ENCODE measurements at places on chromosomes 2 and 18.

DNA sequence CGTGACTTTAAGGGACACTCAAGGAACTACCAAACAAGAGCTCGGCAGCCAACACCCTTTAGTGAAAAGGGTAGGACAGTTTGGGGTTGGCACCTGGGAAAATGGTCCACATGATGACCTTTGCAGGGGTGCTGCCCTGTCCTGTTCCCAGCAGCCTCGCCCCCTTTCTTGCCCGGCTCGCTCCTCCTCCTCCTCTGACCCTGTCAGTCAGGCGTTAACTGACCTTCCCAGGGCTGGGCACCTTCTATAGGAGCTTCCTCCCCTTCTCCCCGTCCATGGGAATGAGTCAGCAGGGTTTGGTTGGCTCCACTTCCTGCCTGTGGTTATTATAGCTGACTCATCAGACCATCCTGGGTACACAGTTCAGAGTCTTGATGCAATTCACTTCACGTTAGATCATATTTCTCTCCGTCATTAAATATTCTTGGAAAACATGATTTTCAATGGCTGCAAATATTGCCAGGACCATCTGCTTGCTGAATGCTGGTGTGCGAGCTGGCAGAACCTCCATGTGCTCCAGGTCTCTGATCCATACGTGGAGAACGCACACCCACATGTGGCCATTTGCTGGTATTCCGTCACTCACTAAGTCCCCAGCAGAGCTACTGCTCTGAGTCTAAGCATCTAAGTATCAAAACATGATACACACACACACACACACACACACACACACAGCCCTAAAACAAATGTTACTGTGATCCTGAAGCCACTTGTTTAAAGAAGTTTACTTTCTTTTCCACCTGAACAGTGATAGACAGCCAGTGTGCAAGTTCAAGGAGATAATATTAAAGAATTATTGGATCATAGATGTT lies 185.0 kb downstream of the ANAPC1 start:
- DNase-seq, result peak; percentile 34

- no peak for DNase-seq
These were observed 41.6 kb downstream of the TDRD15 start for GRCh38 chr2:21165350-21165749.

DNA sequence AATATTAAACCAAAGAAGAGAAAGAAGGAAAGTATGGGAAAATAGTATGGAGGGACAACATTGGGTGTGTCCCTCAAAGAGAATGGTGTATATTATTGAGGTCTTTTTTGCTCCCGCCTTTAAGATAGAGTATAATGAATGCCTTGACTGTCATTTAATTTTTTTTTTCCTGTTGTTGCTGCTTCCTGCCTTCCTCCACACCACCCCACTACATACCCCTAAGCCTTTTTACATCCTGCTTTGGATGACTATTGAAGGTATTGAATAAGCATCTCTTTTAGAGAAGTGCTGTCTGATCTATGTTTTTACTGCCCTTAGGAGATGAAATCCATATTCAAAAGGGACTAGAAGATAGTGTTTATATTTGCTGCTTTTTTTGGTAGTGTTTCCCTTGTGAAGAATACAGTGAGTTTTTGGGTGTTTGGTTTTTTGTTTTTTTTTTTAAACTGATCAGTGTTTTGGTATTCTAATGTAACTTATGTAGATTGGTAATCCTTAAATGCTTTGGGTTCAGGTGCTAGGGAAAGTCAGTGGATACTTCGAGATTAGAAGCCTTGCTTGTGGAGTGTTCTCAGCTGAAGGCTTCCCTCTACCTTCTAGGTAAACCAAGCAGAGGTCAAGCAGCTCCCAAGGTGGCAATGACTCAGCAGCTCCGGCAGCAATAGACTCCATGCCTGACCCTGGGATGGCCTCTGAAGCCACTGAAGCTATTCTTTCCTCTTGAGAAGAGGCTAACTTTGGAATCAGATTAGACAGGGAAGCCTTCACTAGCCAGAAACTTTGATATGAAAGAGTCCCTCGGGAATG lies 5.0 kb downstream of the FZD7 start:
- no peak for DNase-seq

DNA sequence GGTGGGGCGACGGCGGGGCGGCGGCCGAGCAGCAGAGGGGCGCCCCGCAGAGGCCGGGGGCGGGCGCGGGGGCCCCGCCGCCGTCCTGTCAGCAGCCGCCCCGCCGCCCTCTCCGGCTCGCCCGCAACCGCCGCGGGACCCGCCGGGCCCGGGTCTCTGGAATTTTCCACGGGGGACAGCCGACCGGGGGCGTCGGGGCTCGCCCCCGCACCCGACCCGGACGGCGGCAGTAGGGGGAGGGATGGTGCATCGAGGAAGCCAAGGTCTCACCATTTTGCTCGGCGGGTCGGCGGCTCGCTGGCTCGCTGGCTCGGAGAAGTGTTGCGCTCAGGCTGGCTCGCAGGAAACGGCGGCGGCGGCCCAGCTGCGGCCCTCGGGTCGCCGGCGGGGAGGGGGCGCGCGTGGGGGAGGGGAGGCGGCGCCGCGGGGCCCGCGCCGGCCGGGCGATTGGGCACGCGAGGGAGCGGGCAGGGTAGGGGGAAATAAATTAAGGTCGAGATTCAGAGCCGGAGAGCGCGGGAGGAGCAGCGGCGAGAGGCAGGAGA lies 405 bp downstream of the PPP3R1 start:
- peak; percentile 22 for DNase-seq

- DNase-seq, result no peak
These were observed 15.0 kb upstream of the TTR start for GRCh38 chr18:31576670-31577069.

DNA sequence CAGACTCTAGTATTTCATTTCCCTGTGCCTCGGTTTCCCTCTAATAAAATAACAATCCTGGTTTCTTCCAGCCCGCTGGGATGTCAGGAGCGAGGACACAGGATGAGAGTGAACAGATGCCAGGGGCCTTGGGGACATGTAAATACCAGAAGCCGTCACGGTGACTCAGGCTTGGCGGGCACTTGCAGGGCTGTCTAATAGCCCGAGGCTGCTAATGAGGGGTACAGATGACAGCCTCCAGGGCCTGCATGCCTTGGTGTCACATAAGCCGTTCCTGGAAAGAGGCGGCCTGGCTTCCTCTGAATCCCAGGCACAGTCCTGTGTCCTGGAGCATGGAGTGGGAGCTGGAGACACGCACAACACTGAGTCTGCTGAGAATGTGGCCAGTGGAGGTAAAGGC lies 28.2 kb downstream of the HS1BP3 start:
- no peak for DNase-seq

DNA sequence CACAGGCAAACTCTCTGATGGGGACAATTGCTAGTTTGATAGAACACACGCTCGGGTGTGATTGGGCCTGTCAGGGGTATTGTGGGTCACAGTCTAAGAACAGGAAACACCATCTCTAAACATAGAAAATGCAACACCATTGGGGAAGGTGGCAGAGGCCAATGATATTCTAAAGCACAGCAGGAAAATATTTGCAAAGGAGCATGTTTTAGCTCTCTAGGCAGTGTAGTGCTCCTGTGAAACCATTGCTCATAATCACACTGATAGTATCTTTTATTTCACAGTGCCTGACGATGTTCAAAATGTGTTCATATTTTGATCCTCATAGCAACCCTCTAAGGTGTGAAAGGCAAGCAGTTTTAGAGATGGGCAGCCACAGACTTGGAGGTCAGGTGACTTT lies 224.2 kb downstream of the CD226 start:
- no peak for DNase-seq

- DNase-seq, result no peak
These were observed 191.2 kb downstream of the SPAG16 start for GRCh38 chr2:213475433-213475832.

DNA sequence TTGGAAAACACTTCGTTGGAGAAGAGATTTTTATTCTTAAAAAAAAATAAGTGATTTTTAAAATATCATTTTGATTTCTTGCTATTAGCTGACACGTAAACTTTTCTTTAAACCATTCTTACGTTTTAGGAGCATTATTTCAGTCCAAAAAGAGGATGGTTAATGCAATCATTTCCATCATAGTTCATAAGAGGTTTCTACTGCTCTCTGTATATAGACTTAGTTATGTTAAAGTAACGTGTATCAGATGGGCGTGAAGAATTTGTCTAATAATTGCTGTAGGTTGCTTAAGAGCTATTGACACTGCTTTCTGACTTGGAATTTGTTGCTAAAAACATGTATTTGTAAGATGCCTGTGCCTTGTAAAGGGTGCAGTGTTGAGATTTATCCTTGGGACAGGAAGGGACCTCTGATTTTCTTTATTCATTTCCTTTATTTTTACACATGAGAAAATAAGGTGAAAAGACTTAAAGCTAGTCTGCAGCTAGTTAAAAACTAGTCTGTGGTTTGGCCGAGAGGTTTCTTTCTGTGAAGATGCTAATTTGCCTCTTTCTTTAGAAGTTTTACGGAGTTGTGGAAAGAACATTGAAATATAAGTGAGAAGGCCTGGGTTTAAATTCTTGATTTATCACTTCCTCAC lies 2.9 kb downstream of the ANKRD12 start:
- no peak for DNase-seq

DNA sequence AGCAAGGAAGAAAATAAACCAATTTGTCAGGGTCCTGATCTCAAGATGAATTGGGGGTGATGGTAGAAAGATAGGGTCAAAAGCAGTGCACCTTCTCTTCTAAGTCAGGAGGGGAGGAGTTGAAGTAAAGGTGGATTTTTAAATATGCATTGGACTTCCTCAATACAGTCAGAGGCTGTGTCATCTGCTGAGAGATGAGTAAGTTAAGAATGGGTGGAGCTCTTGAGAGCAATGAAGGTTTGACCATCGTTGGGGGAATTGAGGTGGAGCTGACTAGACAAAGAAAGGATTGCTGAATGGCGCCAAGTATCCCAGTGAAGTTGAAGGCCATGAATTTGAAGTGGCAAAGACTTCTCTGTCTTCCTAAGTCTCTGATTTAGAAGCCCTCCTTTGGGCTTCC lies 18.4 kb upstream of the CPO start:
- DNase-seq, result no peak

GRCh38 chr2:74109551-74109950 lies 38.2 kb downstream of the BOLA3 start:
- DNase-seq, result no peak

GRCh38 chr18:49007663-49008062 lies 56.9 kb upstream of the SMAD7 start:
- no peak for DNase-seq

GRCh38 chr2:105522645-105523044 lies 123.8 kb upstream of the FHL2 start:
- no peak for DNase-seq

- DNase-seq, result no peak
These were observed 36.1 kb downstream of the DPP4 start for GRCh38 chr2:162037886-162038285.

- no peak for DNase-seq
These were observed 395.6 kb upstream of the TRIB2 start for GRCh38 chr2:12320991-12321641.

GRCh38 chr18:43932140-43932539 lies 654.9 kb upstream of the SYT4 start:
- no peak for DNase-seq

- no peak for DNase-seq
These were observed 137.9 kb downstream of the SLC4A3 start for GRCh38 chr2:219765231-219765911.

DNA sequence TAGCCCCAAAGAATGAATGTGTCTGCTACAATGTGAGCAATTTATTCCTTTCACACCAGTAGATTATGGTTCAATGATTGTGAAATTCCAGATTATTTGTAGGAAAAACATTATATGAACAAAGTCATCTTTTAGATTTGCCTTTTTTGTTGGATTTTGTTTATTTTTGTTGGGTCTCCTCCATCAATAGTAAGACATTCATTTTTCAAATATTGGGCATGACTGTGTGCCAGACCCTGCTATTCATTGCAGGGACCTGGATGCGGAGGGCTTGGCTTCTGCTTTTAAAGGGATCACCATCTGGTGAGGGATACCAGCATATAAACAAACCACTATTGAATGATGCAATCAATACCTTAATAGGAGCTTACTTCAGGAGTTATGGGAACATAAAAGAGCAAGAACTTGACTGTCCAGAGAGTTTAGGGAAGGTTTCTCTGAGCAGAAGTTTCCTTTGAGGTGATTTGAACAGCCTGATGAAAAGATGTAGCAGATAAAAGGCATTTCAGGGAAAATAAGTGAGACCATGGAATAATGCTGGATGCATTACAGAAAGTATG lies 486.7 kb downstream of the EPHA4 start:
- DNase-seq, result no peak

- no peak for DNase-seq
These were observed 10.6 kb downstream of the MYO1B start for GRCh38 chr2:191255756-191256312.

DNA sequence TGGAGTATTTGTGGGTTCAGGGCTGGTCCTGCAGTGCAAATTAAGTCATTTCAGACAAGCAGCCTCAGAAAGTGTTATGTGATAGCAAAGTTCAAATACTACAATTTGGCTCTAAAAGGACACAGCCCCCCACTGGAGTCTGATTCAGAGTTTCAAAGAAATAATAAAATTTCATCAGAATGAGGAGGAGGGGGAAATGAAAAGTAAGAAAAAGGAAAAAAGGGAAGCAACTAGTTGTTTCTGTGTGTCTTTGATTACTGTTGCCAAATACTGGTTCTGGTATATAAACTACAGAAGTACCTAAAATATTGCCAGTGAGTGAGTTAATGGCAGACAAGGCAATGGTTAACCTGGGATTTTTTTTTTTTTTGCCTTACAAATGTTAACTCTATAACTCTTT lies 773.9 kb downstream of the BCL11A start:
- no peak for DNase-seq

DNA sequence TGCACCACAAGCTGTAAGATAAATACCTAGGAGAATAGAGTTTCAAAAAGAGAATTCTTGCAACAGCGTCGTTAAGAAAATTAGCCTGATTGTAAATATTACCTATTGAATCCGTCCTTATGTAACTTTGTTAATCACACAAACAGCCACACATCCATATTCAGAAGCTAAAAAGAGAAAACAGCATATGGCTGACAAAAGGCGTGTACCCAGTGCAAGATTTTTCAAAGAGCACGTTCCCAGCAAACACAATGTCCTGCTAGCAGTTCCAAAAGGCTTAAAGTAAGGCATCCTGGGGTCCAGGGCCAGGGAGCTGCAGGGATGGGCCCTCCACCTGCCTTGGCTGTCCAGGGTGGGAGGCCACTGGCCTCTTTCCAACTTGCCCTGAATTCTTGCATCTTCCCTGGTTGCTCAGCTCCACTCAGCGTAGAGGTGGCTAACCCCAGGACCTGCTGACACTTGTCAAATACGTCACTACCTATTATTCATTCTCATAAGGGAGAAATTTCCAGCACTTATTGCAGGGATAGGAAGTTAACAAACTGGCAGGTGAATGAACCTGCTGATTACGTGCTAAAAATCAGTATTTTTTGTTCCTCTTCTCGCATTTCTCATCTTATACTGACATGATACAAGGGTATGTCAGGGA lies 102.1 kb upstream of the NEDD4L start:
- no peak for DNase-seq

DNA sequence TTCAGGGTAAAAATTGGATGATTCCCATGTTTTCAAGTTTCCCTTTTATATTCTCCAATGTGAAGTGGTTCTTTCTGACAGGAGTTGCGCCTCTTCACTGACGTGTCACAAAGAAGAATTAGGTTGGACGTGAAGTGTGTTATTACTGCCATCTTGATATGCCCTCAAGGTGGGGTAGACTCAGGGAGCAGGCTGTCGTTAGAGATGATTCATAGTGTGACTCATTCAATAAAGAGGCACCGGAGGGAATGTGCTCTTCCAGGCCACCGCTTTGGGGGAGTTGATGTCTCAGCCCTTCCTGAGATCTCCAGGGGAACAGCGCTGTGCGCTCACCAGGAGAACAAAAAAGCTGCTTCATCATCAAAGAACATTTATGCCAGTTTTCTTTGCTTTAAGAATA lies 3.6 kb upstream of the DGKD start:
- no peak for DNase-seq

Data from stimulated activated CD8-positive, alpha-beta memory T cell treated with anti-CD3 and anti-CD28 coated beads, Interleukin-2, amount 100 ng/mL, for 48 hours (primary cell).